ENCODE measurements at places on chromosomes 7 and 10. TPM values are rescaled to one million over a fixed set of nuclear protein-coding genes. Genes with fewer than 3 reads are reported as not detected.

The CYP17A1 gene
- not detected for total RNA-seq

The C10orf71 gene
- not detected for total RNA-seq

The NCF1 gene
- 0.46 TPM for total RNA-seq

The FZD1 gene
- 5.9 TPM for total RNA-seq

The STEAP2 gene
- 2.7 TPM for total RNA-seq

The TRIM50 gene
- not detected for total RNA-seq

The MSMB gene
- total RNA-seq, result not detected

The IQUB gene
- total RNA-seq, result under 0.01 TPM

The NME8 gene
- total RNA-seq, result not detected

The SH2D4B gene
- not detected for total RNA-seq

The HKDC1 gene
- 42.0 TPM for total RNA-seq

The ERVW-1 gene
- not detected for total RNA-seq

The ABCF2 gene
- total RNA-seq, result 80.5 TPM

DNA sequence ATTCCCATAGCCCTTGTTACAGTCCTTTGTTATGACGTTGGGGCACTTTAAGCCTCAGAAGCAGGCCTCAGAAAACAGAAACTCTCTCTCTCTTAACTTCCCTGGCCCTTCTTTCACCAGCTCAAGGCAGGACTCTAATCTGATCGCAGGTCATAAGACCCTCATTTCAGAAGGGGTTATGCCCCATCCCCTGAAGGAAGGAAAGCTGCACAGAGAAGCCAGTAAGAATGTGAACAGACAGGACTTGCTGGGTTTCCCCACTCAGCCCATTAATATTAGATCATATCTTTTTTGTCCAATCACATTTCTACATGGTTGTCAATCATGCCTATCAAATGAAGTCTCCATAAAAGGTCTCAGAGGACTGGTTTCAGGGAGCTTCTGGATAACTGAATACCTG lies 49.3 kb upstream of the PHF14 start:
- no peak for DNase-seq

DNA sequence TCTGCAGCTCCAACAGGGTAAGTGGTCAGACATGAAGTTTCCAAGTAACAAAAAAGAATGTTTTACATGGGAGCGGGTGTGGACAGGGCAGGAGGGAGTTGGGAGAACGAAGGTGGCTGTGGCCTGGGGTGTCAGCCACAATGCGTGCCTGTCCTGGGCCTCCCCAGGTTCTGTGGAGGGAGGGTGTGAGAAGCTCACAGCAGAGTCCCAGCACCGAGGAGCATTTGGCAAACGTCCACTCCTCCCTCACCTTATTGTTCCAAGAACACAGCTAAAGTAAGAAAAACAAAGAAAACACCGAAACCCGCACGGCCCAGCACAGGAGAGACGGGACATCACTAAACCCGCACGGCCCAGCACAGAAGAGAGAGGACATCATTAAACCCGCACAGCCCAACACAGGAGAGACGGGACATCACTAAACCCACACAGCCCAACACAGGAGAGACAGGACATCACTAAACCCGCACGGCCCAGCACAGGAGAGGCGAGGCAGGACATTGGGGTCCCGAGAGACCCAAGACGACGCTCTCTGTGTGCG lies 226.4 kb downstream of the MAD1L1 start:
- no peak for DNase-seq

DNA sequence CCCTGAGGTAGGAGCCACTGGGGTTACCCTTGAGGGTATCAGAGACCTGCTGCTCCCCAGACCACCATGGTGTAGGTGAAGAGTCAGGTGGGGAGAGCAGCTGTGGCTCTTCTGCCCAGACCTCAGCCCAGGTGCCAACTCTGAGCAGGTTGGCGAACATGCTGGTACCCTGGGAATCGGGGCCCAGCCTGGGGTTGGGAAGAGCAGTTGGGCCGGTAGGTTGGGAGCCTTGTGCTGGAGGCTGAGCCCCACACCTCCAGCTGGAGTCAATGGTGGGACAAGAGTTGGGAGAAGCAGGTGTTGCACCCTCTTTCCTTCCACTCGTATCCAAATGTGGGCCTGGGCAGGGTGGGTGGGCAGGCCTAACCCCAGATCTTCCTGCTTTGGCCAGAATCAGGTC lies 114.5 kb downstream of the CDH23 start:
- no peak for DNase-seq

DNA sequence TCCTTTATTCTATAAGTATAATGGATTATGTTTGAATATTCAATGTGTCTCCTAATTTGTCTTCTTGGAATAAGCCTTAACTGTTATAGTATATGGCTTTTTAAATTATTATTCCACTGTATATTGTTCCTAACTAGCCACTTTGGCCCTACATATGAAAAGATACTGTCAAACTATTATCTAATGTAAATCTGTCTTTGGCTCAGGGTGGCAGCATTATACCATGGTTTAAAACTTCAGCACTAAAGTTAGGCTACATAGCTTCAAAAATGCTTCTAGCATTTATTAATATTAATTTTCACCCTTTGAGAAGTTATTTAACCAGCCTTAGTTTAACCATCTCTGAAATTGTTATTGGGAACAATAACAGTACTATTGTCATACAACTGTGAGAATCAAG lies 543.1 kb upstream of the MBL2 start:
- no peak for DNase-seq

DNA sequence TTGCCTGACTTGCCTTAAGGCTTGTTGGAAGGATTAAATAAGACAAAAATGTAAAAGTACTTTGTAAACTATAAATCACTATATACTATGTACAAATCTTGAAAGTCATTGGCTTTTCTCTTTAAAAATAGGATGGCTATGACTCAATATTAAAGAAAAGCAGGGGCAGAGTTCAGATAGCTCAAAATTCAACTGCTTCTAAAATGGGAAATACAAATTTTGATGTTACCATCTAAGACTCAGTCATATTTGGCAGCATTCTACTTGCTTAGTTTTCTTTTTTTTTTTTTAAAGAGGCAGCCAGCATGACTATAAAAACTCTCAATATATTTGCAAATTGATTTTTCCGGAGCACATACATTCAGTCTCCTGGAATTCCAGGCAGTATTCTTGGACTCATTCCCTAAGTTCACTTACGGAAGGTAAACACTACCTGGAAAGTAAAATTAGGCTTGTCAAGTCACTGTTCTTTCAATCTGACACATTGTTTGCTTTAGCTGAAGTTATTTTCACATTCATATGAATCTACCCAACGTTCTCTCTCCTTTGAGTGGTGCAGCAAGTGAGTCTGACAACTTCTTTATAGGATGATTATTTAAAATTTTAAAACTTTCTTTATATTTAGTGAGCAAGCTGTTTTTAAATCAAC lies 133.8 kb upstream of the CCDC6 start:
- no peak for DNase-seq

DNA sequence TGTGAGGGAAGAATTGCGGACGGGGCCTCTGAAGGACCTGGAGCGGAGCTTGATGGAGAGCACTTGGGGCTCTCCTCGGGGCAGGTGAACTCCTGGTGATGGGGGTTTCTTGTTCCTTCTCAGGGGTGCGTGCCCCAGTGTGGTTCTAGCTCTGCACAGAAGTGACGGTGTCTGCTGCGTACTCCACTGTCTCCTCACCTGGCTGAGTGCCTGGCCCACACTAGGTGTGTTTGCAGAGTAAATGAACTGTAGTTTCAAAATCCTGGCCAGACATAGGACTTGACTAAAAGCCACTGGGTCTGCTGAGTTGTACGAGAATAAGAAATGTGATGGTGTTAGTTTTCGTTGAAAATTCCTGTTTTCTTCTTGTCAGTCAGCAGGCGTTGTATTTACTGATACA lies 35.6 kb downstream of the DYNC2I1 start:
- no peak for DNase-seq

GRCh38 chr7:45028138-45028919 lies 28.3 kb downstream of the CCM2 start:
- no peak for DNase-seq

DNA sequence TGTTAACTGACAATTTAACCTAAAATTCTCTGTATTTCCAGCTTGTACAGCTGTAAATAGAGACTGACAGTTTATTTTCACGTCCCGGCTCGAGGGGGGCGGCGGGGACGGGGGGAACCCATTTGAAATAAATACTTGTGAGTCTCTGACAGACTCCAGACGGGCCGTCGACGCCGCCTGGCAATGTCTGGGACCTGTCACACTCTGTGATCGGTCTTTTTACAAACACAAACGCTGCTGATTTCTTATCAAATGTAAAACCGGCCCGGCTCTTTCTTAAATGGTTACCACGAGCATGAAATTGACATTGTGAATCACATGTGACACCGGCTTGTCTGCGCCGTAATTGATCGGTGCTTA lies 57.0 kb downstream of the UNCX start:
- DNase-seq, result no peak

- no peak for DNase-seq
Measured at GRCh38 chr10:65571011-65571570, 1354.7 kb upstream of the LRRTM3 start.

GRCh38 chr10:35822316-35822715 lies 180.2 kb upstream of the FZD8 start:
- peak; percentile 48 for DNase-seq

DNA sequence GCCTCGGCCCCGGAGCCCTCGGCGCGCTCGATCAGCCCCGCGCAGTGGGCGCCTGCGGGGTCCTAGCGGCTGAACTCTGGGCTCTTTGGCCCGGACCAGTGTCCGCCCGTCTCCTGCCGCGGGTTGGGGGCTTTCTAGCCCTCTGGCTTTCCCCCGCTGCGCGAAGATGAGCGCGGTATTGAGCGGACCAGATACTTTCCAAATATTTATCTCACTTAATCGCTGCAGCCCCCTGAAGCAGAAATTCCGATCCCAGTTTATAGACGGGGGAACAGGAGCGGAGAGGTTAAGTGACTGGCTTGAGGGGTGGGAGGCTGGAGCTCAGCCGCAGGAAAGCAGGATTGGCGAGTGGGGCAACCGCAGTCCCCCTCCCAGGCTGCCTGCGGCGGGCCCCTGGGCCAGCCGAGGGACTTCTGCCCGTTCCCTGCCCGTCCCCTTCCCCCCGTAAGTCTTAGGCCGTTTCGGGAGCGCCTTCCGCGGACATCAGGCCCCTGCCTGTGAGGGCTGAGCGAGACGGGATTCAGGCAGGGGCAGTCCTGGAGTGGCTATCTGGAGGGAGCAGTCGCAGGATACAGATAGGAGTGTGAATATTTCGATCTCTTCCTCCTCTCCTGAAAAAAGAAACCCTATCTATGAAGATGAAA lies 565 bp downstream of the STRIP2 start:
- DNase-seq, result no peak

DNA sequence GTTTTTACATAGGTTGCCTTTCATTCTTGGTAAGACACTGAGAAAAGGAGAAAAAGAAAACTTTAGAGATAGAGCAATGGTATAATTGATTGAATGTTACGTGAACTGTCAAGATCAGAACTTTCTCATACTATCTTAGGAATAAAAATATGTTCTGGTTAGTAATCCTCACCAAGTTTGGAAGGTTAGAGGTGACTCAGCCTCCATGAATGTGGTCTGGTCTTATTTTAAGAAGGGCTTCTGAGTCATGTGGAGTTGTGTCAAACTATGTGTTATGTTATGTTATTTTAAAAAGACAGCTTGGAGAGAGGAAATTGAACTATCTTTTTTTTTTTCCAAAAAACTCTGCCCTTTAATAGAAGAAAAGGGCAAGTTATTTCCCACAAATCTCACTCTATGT lies 458.6 kb upstream of the KLF6 start:
- DNase-seq, result peak; percentile 83

DNA sequence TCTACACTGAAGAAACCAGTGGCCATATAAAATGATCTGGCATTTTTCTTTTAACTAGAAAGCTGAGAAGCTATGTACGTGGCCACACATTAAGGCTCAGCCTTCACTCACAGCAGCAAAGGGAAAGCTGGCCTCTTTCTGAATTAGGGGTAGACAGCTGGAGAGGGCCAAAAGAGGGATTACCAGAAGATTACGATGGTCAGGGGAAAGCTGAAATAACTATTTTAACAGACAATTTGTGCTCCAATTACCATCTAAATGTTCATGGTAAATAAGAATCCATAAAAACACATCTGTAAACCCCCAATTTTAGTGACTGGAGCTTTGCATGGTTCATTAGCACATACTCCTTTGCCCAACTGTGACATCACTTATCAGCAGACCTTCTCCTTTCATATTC lies 314.3 kb downstream of the HPSE2 start:
- no peak for DNase-seq

- DNase-seq, result no peak
Measured at GRCh38 chr7:151110941-151111645, 24.8 kb downstream of the AGAP3 start.

- DNase-seq, result peak; percentile 59
Measured at GRCh38 chr7:112080978-112081377, 125.2 kb downstream of the DOCK4 start.

- DNase-seq, result no peak
Measured at GRCh38 chr10:42956045-42956444, 120.8 kb upstream of the RET start.

DNA sequence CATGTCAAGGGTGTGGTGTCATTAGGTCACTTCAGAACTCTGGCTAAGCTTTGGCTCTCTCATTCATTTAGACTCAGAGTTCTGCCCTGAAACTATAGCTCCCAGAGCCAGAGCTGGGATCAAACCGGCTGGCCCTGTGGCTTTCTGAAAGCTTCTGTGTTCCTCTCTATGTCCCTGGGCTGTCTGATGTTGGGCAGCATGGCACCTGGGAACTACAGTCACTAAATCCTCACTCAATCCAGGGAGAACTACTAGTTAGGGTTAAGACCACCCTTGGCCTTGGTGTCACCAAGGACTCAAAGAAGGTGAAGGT lies 13.2 kb downstream of the ATG9B start:
- DNase-seq, result no peak

DNA sequence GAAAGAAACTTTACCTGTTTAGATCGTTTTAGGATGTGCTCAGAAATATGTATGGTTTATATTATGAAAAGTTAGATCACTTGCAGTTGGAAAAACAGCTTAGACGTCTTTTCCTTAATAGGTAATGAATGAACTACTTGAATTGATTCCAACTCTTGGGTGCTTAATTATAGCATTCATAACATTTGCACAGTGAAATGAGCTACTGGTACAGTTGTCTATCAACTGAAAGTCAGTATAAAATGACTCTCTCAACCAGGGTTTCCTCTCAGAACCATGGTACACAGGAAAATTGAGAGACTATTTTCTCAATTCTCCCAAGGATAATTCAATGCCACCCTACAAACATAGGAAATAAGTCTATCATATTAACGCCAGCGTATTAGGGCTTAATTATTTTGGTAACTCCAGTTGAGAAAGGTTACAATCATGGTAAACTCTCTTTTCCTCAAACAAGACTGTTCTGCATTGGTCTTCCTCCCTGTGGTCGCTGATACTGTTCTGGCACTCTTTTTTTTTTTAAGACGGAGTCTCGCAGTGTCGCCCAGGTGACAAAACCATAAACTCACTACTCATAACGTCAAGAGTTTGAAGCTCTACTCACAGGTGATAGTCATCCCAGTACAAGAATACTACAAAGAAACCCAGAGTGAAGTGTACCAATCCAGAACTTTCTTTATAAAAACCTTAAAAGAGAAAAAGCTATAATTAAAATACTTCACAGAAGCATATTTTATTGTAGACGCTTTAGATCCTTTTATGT lies 2.0 kb downstream of the ANLN start:
- no peak for DNase-seq

- no peak for DNase-seq
Measured at GRCh38 chr10:26044141-26044749, 110.2 kb downstream of the MYO3A start.

All from epithelial cell of proximal tubule (primary cell).